Sigmoid colon (tissue), 7 donors: ENCODE measurements at places on chromosomes 1 and 21. TPM values are rescaled to one million over a fixed set of nuclear protein-coding genes. Genes with fewer than 3 reads are reported as not detected.

DNA sequence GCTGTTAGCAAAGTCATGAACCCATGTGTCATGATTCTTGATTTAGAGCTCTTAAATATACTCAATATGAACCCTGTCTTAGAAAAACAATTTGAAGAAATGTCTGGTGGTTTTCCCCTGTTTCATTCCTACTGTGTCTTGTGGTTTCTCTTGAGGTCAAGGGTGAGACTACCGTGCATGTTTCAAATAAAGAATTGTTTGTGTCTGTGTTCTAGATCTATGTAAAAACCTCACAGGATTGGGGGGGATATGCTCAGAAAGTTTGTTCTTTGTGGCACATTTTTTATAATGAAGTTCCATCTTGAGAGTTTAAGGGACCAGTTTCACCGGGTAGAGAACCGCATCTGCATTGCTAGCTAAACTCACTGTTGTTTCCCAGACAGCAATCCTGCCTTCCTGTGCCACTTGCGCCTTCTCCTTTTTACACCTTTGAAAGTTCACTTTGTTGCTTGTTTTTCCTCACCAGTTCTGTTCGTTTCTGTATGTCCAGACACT lies 30.9 kb upstream of the CACYBP start:
- DNase-seq, result no peak

DNA sequence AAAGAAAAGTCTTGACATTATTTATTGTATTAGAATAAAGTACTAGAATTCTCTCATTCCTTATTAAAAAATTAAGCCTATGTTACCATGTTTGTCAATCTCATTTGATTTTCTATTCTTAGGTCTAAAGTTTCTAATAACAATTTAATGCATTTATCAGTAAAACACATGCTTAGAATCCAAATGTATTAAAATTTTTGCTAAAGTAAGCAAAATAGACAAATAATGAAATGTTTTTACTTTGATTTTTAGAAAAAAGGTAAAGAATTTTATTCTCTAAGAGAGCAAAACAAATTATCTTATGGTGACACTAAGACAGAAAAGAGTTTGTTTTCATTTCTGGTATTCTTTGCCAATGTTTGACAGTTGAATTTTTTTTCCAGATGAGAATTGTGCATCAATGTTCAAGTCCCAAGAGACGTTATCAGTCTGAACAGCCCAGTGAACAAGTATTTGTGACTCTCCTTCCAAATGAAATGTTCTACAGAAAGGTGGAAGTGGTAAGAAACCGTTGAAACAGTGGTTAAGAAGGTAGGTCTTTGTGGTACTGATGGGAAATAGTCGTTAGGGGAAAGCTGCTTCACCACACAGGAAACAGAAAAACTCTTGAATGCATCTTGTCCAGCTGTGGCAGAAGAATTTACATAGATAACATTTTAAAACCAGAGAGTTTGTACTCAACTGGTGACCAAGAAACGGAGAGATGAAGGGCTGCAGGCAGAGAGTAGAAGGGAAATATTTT lies 402.5 kb downstream of the PTPRC start:
- no peak for DNase-seq

DNA sequence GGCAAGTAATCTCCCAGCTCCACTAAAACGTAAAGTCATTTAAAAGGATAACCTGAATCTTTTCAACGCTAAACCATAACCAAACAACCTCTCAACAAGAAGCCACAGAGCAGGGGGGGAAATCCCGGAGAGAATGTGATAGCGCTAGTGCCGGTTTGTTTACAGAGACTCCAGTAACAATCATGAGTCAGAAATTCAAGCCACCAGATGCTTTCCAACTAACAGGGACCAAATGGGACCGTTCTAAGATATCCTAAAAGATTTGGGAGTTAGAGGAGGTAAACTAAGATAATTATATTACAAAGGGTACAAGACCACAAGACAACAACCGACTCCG lies 825 bp downstream of the DCAF8 start:
- no peak for DNase-seq

The TEX38 gene
- total RNA-seq, result not detected

The TMCC2 gene
- total RNA-seq, result 6.4 TPM

The HSD11B1 gene
- 2.0 TPM for total RNA-seq
